RWPE2 (cell line): ENCODE measurements at places on chromosomes 1 and 21.

DNA sequence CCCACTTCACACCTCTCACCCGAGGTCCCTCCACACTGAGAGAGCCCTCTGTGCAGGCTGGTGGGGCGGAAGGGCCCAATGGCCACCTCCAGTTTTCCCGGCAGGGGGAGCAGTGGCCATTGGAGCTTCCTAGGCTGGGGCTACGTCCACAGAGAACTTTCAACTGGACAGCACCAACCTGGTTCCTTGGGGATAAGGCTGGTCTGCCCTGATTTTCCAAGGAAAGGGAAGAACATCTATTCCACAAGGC, 20.3 kb upstream of the LAPTM5 start:
- H3K27ac ChIP-seq, result no peak overlapping the region
- H3K27me3 ChIP-seq, result no peaks in the 10 kb centered on the region
- no peaks in the 10 kb centered on the region for H3K36me3 ChIP-seq
- peaks cover 6% of the 10 kb centered on the region for H3K4me1 ChIP-seq
- H3K4me3 ChIP-seq, result no peak overlapping the region
- DNase-seq, result no peak

GRCh38 chr1:89523572-89524368, 859 bp upstream of the LRRC8B start:
- no peak for DNase-seq
- no peak overlapping the region for H3K27ac ChIP-seq
- no peaks in the 10 kb centered on the region for H3K36me3 ChIP-seq
- H3K27me3 ChIP-seq, result no peaks in the 10 kb centered on the region
- H3K4me1 ChIP-seq, result no peaks in the 10 kb centered on the region

GRCh38 chr1:111768023-111768422, 12.3 kb downstream of the DDX20 start:
- no peak overlapping the region for H3K4me3 ChIP-seq
- no peaks in the 10 kb centered on the region for H3K4me1 ChIP-seq
- H3K27me3 ChIP-seq, result no peaks in the 10 kb centered on the region
- H3K27ac ChIP-seq, result no peak overlapping the region
- DNase-seq, result no peak

GRCh38 chr21:33866826-33867225, 48.8 kb downstream of the ATP5PO start:
- no peaks in the 10 kb centered on the region for H3K36me3 ChIP-seq
- H3K27me3 ChIP-seq, result no peaks in the 10 kb centered on the region
- no peak overlapping the region for H3K27ac ChIP-seq
- DNase-seq, result no peak
- H3K4me3 ChIP-seq, result no peak overlapping the region

DNA sequence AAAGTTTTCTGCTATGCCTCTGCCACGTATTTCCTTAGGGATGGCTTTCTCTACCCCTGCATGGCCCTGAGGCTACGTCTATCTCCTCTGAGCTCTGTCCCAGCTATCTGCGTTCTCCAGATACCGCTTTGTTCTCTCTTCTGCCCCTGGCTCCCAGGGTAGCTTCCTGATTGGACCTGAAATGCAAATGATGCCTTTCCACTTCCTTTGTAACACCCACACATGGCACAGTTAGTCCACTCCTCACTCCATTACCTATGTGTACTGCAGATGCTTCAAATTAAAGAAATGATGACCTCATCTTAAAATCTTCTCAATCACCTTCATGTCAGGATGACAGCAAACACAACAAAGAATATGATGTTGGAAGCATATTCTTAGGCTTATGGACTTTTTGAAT, 138.6 kb upstream of the POGK start:
- H3K27ac ChIP-seq, result no peak overlapping the region
- no peak overlapping the region for H3K4me3 ChIP-seq
- no peaks in the 10 kb centered on the region for H3K36me3 ChIP-seq
- no peaks in the 10 kb centered on the region for H3K27me3 ChIP-seq
- DNase-seq, result no peak
